Bronchus fibroblast of lung (primary cell): ENCODE measurements at places on chromosomes 6 and 20. TPM values are rescaled to one million over a fixed set of nuclear protein-coding genes. Genes with fewer than 3 reads are reported as not detected.

TP53TG5 gene
- total RNA-seq = not detected in 2 replicates

MYLK4 gene
- under 0.01 and 0.15 TPM in 2 replicates for total RNA-seq

KCNK17 gene
- total RNA-seq = not detected in 2 replicates

EFCAB8 gene
- under 0.01 TPM in 1 of 2 replicates, not detected in the other for total RNA-seq

COL19A1 gene
- total RNA-seq = not detected in 2 replicates

ULBP2 gene
- total RNA-seq = 6.2 and 6.6 TPM in 2 replicates

NUP43 gene
- 33.5 and 33.7 TPM in 2 replicates for total RNA-seq

SLC24A3 gene
- under 0.01 TPM in 1 of 2 replicates, not detected in the other for total RNA-seq

CLVS2 gene
- total RNA-seq = not detected in 2 replicates

TBX18 gene
- 9.4 and 10.7 TPM in 2 replicates for total RNA-seq

PLCB4 gene
- total RNA-seq = 1.3 and 1.8 TPM in 2 replicates

RIPOR3 gene
- total RNA-seq = 0.30 and 0.34 TPM in 2 replicates

SMIM29 gene
- total RNA-seq = 54.4 and 61.7 TPM in 2 replicates

CFAP206 gene
- total RNA-seq = 0.15 and 0.17 TPM in 2 replicates

TRIM15 gene
- not detected in 2 replicates for total RNA-seq

BMP7 gene
- not detected in 2 replicates for total RNA-seq

ABHD16B gene
- total RNA-seq = not detected in 2 replicates

SLC17A1 gene
- total RNA-seq = not detected in 2 replicates

PTCHD4 gene
- total RNA-seq = 0.34 and 0.59 TPM in 2 replicates

PKIB gene
- 0.59 and 1.7 TPM in 2 replicates for total RNA-seq

HINT3 gene
- 10.4 and 10.9 TPM in 2 replicates for total RNA-seq

BTN1A1 gene
- not detected in 2 replicates for total RNA-seq

FAM209B gene
- total RNA-seq = not detected in 2 replicates
